ENCODE measurements at places on chromosomes 11 and 22. TPM values are rescaled to one million over a fixed set of nuclear protein-coding genes. Genes with fewer than 3 reads are reported as not detected.

- no peak for DNase-seq
Observed at GRCh38 chr22:36206255-36206654, 4.6 kb upstream of the APOL4 start.

The ISX gene
- polyA plus RNA-seq: 0.22 TPM

DNA sequence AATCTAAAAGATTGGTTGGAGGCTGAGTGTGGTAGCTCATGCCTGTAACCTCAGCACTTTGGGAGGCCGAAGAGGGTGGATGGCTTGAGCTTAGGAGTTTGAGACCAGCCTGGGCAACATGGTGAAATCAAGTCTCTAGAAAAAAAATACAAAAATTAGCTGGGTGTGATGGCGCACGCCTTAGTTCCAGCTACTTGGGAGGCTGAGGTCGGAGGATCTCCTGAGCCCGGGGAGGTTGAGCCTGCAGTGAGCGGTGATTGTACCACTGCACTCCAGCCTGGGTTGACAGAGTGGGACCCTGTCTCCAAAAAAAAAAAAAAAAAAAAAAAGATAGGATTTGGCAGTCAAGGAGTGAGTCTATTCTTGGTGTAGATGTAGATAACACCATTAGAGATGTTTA lies 10.6 kb downstream of the FOLR1 start:
- DNase-seq: no peak

The FAT3 gene
- polyA plus RNA-seq: 67.0 TPM

- DNase-seq: no peak
Observed at GRCh38 chr11:45994371-45995341, 72.2 kb downstream of the LARGE2 start.

- no peak for DNase-seq
Observed at GRCh38 chr22:46744581-46744980, 6.5 kb upstream of the CERK start.

GRCh38 chr11:60477035-60477445 lies 15.5 kb upstream of the MS4A12 start:
- DNase-seq: no peak

GRCh38 chr11:115316696-115317095 lies 187.5 kb downstream of the CADM1 start:
- no peak for DNase-seq

The FAM180B gene
- 0.20 TPM for polyA plus RNA-seq

DNA sequence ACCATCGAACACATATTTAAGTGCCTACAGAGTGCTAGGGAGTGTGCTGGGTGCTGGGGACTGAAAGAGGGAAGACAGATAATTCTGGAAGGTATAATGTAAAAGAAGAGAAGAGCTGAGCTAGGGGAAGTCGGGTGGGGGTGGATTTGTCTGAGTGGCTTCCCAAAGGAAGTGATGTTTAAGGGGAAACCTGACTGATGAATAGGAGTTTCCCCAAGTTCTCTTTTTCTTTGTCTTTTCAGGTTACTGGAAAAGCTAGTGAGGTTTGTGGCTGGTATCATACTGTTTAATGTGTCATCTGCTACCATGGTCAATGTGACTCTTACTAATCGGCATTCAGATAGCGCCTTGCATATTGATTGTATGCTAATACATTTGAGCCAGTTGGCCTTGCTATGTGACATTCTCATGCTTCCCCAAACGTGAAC lies 151.6 kb upstream of the MTMR2 start:
- no peak for DNase-seq

- no peak for DNase-seq
Observed at GRCh38 chr11:31645747-31646146, 136.2 kb downstream of the ELP4 start.

DNA sequence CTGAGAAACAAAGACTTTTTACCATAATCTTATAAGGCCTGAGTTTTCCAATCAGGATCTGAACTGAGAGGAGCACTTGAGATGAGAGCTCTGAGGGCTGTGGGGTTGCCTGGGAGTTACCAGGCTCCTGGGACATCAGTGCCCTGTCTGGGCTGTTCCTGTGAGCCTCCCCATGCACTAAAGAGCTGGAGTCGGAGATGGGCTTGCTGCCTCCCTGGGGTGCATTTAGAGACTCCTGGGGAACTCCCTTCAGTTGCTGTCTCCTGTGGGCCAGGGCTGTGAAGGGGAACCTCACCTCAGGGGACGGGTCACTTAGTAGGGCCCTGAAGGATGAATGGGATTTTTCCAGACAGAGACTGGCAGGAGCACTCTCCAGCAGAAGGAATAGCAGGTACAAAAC lies 33.3 kb downstream of the KCNC1 start:
- DNase-seq: no peak

DNA sequence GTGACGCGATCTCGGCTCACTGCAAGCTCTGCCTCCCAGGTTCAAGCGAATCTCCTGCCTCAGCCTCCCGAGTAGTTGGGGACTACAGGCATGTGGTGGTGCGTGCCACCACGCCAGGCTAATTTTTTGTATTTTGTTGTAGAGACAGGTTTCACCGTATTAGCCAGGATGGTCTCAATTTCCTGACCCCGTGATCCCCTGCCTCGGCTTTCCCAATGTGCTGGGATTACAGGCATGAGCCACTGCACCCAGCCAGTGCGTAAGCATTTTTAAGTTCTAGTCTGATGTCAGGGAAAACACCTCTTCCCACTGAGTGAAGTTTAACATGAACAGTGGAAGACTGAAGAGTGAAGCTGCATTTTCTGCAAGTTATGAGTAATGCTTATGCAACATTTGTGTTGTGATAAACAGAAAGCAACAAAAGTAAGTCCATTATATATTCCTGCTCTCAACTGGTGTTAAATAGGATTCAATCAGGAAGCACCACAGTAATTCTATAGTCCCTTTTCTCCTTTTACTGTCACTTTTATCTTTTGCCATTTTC lies 1219.8 kb upstream of the RAG2 start:
- no peak for DNase-seq

DNA sequence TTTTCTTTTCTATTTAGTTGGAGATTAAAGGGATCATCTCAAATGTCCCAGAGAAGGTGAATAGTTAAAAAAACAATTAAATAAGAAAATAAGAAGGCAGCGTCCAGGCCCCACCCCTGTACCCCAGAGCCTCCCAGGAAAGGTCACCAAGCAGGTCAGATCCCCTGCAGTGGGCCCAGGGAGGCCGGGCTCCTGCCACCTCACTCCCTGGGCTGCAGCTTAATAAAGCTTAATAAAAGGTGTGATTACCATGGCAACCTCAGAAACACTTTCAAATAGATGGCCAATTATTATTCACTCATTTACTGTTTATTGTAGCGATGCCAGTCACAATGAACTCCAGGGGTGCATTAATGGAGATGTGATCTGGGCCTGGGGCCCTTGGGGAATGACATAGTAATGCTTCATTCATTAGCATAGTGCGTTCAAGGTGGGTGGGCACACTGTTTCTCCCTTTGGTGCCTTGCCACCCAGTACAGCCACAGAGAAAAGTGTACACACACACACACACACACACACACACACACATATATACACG lies 386.2 kb downstream of the CADM1 start:
- DNase-seq: no peak

The C11orf71 gene
- polyA plus RNA-seq: 8.8 TPM

DNA sequence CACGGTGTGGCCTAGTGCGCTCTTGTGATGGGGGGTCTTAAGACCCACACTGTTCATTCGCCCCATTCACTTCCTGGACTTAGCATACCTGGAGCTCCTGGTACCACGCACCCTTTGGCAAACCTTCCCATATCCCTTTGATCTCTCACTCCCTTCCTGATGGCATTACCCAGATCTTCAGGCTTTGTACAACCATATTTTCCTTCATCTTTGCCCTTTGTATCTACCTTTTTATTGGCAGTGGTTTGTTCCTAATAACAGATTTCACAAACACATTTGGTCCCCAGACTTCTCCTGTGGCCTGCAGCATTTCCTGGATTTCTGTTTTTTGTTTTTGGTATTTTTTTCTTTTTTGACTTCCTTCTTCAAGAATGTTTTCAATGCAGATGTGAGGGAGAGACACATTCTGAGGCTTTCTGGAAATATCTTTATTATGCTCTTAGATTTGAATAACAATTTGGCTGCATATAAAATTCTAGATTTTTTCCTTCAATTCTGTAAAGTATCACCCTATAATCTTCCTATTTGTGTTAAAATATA lies 16.1 kb upstream of the IFITM3 start:
- no peak for DNase-seq

The MPZL3 gene
- 6.0 TPM for polyA plus RNA-seq

DNA sequence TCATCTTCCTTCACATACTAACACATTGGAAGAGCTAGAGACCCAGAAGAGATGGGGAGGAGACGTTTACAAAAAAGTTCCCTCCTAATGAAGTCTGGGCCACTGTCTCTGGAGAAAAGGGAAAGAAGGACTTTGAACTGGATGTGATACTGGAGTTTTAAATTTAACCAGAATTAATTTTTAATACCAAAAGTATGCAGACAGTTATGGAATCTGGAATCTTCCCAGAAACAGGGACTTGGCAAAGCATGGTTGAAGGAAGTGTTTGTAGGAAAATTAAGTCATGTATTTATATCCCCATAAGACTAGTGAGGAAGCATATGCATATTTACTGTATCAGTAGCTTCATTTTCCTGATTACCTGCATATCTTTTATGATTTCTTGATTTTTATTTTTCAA lies 215.5 kb downstream of the TTC28 start:
- peak; percentile 15 for DNase-seq

- no peak for DNase-seq
Observed at GRCh38 chr11:16737818-16738192, 642 bp upstream of the C11orf58 start.

The ZNF215 gene
- polyA plus RNA-seq: 0.81 TPM

DNA sequence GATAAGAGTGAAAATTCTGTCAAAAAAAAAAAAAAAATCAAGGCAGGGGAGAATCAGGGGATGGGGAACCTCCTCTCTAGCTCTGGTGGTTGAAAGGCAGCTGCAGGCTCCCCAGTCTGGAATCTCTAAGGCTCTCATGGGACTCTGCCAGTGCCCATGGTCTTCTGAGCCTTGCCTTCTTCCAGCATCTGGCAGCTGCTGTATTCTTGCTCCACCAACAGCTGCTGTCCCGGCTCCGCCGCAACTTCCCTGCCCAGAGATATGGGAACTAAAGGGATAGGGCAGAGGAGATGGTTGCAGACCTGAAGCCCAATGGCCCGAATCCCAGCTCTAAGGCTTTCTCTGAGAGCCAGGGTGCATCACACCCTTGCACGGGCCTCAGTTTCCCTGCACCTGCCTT lies 49.5 kb upstream of the PHF21B start:
- no peak for DNase-seq

The CHRM4 gene
- polyA plus RNA-seq: 0.14 TPM

DNA sequence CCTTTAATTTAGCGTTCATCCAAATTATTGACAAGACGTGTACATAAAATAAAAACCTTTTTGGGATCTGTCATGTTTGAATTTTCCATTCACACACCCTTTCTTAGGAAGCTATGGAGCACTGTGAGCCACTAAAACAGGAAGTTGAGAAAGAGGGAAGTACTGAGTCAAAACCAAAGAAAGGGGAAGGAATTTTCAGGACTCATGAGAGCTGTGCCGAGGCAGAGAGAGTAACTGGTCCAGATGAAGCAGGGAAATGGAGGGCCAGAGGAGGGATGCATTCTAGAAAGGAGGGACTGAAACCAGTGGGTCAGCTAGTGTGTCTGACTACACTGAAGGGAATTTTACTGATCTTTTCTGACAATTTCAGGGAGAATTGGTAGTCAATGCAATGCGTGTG lies 24.9 kb downstream of the APLP2 start:
- no peak for DNase-seq

- no peak for DNase-seq
Observed at GRCh38 chr22:39999144-39999757, 4.5 kb downstream of the FAM83F start.

GRCh38 chr22:46017166-46017565 lies 40.2 kb upstream of the WNT7B start:
- no peak for DNase-seq

GRCh38 chr11:86639137-86639536 lies 33.3 kb downstream of the ME3 start:
- no peak for DNase-seq

GRCh38 chr11:129610125-129610524 lies 205.5 kb upstream of the TMEM45B start:
- no peak for DNase-seq

GRCh38 chr11:46414879-46415278 lies 23.3 kb upstream of the CHRM4 start:
- no peak for DNase-seq

The VSIG10L2 gene
- not detected for polyA plus RNA-seq

DNA sequence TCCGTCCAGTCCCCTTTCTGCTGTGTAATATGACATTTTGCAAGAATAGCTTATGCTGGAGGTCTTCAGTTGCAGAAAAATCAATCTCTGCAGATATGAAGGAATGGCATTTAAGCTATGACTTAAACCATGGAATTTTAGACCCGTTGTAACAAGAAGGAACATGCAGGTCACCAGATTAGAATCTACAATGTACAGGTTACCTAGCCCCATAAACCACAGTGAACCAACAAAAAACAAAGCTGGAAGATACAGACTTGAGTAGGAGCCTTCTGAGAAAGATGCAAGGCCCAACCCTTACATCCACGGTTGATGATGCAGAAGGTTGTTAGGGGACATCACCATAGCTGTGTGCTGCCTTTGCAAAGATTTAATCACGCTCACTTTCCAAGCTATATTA lies 132.5 kb downstream of the WT1 start:
- DNase-seq: no peak

GRCh38 chr11:46202696-46203391 lies 74.6 kb upstream of the CREB3L1 start:
- no peak for DNase-seq

- DNase-seq: no peak
Observed at GRCh38 chr11:86606270-86606835, 66.1 kb downstream of the ME3 start.

GRCh38 chr11:14054116-14055107 lies 91.9 kb downstream of the SPON1 start:
- peak; percentile 64 for DNase-seq

- DNase-seq: no peak
Observed at GRCh38 chr11:1899686-1900085, 8.0 kb upstream of the PRR33 start.

- DNase-seq: no peak
Observed at GRCh38 chr11:44112091-44112821, 16.8 kb downstream of the EXT2 start.

DNA sequence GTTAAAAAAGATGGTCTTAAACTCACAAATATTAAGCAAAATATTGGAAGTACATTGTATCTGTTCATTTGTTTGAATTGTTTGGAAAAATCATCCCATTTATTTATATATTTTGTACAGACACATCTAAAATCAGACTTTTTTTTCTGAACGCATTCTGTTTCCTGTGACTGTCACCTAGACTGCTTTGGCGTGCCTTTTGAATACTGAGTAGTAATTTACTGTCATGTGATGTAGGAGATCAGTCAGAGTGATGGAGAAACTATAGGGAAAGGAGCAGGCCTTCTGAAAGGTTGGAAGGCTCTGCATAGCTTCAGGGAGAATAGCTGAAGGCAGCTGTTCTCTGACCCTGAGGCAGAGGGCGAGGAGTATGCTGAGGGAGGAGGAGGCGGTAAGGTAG lies 452.0 kb upstream of the ARHGAP42 start:
- DNase-seq: no peak

- DNase-seq: no peak
Observed at GRCh38 chr11:60457576-60457975, 1.9 kb downstream of the MS4A1 start.

The CELSR1 gene
- polyA plus RNA-seq: 33.8 TPM

- DNase-seq: no peak
Observed at GRCh38 chr11:68792400-68792966, 41.2 kb upstream of the TESMIN start.
